ENCODE measurements at places on chromosomes 4 and X.
A peak's percentile ranks its signal among the peaks of the same experiment; 100 is the strongest.

DNA sequence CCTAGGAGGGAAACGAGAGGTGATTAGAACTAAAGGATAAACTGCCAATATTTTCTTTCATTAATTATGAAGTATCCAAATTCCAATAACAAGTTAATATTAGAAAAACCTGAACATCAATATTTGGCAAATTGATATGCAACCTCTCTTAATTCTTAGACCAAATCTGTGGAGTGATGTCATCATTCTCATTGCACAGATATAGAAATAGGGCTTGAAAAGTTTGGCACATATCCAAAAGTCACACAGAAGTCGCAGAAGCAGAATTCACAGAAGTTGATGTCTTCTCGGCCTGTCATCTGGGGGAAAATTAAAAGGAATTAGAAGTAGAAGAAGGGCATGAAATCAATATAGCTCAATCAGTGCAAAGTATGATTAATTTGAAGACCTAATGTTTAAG is 36.9 kb downstream of the ENPEP start:
- no peak for DNase-seq

- no peak for DNase-seq
Observed at GRCh38 chr4:100254237-100254636, 64.0 kb upstream of the DDIT4L start.

GRCh38 chr4:74446193-74446868 is 1.4 kb downstream of the AREG start:
- no peak for DNase-seq

DNA sequence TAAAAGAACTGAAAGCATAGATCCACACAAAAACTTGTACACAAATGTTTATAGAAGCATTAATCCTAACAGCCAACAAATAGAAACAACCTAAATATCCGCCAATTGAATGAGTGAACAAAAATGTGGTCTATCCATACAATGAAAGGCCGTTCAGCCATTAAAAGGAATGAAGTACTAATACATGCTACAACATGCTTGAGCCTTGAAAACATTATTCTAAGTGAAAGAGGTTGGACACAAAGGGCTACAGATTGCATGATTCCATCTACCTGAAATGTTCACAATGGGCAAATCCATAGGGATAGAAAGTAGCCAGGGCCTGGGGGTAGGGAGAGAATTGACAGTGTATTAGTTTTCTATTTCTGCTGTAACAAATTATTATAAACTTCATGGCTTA is 169.2 kb downstream of the SPCS3 start:
- no peak for DNase-seq

GRCh38 chr4:67884701-67885100 is 899 bp upstream of the TMPRSS11D start:
- DNase-seq: no peak

GRCh38 chr4:137651128-137651527 is 118.8 kb upstream of the PCDH18 start:
- peak; percentile 42 for DNase-seq

DNA sequence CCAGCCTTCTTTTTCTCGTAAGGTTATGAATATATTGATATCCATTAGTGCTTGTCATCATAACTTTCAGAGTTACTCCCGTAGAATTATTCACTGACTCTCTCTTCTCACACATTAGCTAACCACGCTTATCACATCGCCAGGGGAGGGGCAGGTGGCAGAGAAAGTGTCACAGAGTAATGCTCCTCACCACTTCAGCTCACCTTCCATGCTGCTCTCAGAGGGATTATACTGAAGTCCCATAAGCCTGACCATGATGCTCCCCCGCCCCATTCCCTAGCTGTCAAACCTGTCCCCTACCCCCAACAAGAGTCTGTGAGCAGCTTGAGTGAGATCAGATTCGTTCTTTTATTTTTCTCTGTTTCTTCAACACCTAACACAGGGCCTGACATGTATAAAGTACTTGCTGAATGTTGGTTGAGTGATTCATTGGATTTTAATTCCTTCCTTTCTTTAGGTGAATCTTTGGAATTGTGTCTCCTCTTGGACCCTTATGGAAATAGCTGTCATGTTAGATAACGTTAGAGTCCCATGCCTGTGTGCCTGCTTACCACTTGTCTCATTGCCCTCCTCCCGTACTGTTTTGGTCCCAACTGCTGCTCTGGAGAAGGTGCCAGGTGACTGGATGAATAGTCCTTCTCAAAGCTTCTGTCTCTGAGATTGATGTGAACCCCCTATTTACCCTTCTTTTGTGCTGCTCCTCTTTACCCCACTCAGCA is 55.1 kb downstream of the RS1 start:
- DNase-seq: no peak

DNA sequence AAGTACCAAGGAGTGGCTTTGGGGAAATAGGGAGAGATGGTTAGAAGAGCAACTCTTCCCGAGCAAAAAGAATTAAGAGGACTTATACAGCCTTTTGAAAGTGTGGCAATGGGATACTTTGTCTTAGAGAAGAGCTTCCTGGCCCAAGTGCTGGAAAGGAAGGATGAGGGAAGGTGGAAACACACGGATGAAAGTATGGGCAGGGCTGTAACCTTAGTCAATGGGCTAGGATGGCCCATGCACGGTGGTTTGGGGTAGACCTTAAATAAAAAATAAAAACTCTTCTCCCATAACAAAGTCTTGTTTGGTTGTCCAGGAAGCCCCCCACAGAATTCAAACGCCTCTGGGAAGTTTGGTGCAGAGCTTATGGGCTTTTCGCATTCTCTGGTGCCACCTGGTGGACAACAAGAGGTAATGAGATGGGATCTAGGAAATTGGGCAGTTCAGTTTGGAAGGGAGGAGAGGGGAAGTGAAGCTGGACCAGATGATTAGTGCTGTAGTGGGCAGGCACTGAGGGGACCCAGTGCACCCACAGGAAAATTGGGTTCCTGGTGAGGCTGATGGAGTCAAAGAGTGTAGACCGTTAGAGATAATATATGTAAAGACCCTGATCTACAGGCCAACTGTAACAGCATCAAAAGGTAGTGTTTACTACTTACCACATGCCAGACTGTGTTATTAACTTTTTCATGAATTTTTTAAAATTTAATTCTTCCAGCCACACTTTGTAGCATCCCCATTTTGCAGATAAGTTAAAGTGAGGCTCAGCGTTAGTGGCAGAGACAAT is 13.8 kb upstream of the ENOX2 start:
- DNase-seq: no peak

GRCh38 chr4:179663641-179664429 is 2221.6 kb upstream of the AGA start:
- DNase-seq: no peak

- no peak for DNase-seq
Observed at GRCh38 chr4:81460191-81460701, 11.5 kb downstream of the RASGEF1B start.

GRCh38 chr4:113872426-113873260 is 106.8 kb downstream of the ARSJ start:
- DNase-seq: no peak

DNA sequence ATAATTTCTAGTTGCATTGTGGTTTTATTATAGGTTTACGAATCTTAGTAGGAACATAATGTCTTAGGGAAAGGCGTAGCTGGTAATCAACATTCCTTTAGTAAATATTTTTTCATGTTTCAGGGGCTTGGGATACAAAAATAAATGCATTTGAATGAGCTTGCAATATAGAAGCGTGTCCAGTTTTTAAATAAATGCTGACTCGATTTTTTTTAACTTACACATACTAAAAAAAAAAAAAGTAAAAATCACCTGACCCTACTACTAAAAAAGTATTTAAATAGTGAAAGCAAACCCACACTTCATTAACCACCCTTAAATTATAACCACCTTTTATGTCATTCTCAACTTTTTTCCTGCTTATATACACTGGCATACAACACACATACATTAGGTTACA is 29.6 kb downstream of the SMARCAD1 start:
- DNase-seq: no peak

DNA sequence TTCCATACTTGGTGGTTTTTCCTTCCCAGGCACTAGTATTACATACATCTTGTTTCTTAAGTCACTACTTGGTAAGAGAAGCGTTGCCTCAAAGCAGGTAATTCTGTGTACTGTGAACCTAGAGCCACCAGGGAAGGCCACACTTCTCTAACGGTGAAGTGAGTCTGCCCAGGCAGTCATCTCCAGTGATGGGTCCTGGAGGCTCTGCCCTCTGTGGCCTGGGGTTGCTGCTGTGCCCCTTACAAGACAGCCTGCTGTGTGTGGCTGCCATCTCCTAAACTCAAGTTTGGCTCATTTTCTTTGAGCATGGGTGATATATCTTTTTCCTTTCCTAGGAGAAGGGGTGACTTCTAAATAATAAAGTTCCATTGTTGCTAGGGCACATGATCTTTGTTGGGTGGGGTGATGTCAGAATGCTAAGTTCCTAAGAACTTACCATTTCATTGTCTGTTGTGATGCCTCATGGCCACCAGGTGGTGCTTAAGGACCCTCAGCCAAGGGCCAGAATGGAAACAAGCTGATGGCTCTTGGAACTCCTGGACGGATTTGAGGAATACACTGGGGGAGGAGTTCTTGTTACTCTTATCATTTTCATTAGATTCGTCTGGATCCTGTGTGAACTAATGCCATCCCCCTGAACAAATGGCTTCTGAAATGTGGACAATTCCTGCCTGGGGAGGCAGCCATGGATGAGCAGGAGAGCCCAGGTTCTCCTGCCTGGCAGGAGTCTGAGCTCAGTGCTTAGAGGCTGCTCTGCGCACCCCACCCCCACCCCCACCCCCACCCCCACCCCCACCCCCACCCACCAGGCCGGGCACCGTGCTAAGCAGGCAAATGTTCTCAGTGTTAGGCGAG is 41.1 kb upstream of the WDR1 start:
- DNase-seq: no peak

DNA sequence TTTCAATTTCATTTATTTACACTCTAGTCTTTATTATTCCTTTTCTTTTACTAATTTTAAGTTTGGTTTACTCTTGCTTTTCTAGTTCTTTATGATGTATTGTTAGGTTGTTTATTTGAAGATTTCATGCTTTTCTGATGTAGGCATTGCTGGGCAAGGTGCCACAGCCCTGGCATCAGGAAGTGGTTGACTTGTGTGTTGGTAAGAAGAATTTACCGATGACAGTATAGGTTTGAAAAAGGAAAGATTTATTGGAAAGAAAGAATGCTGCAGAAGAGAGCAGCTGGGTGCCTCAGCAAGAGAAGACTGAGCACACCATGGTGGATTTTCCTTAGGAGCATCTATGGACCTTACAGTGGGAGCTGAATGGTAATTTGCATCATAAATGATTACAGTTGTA is 153.2 kb downstream of the KLF8 start:
- no peak for DNase-seq

GRCh38 chr4:175791221-175791620 is 20.8 kb downstream of the GPM6A start:
- no peak for DNase-seq

GRCh38 chr4:4754641-4755040 is 104.8 kb upstream of the MSX1 start:
- DNase-seq: no peak

- peak; percentile 77 for DNase-seq
Observed at GRCh38 chr4:114272226-114272625, 292.8 kb upstream of the ARSJ start.

GRCh38 chr4:39274503-39274902 is 91.7 kb downstream of the RFC1 start:
- DNase-seq: no peak

DNA sequence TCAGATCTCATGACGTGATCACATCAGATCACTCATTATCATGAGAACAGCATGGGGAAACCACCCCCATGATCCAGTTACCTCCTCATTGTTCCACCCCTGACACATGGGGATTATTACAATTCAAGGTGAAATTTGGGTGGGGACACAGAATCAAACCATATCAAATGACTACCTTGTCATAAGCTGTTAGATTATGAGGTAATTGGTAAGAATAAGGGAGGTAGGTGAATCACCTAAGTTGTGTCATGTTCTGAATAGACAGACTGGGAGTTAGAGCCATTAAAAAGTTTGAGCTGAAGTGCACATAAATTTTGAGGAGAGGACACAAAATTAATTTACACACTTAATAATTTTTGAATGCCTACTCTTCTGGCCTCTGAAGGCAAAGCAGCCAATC is 24.7 kb downstream of the SLC9B1 start:
- no peak for DNase-seq

GRCh38 chr4:120829113-120829831 is 93.3 kb downstream of the PRDM5 start:
- DNase-seq: no peak

DNA sequence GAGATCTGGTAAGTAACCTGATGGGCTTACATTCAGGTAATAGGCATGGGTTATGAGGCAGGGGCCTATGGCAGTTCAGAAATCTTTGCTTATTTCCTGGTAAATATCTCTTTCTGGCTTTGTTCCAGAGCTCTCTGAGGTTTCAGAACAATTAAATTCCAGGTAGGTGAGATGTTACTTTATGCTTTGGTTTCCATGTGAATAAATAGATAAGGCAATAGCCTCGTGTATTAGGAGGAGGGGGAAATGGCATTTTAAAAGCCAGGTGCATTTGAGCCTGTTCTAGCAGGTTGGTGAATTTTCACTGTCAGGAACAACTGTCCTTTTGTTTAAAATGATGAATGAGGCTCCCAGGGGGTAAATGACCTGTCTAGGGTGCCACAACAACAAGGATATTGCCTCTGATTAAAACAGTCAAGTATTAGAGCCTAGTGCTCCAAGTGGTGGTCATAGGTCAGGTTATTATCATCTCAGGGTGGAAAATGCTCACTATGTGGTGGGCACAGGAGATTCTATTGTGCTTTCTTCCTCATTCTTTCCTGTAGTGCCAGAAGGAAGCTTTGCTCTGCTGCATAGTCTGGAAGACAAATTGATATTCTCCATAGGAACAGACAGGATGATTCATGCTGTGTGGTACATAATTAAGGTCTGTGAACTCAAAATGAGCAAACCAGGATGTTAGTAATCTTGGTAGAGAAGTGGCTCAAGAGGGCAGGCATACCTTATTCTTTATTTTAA is 296.2 kb downstream of the INPP4B start:
- no peak for DNase-seq

DNA sequence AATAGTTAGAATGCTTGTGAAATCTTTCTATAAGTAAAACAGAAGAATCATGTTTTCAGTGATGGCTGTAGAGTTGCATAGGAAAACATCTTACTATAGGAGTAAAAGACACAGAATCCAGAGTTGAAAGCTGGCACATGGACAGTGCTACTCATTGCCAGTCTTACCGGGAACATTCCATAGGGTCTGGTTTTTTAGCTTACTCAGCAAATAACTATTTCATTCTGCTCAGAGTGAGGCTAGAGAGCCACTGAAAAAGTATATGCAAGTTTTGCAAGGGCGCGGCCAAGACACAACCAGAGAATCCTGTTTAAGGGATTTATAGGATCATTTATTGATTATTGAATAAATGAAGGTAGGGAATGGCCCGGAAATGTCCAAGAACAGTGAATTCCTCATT is 60.3 kb downstream of the MTHFD2L start:
- DNase-seq: no peak

DNA sequence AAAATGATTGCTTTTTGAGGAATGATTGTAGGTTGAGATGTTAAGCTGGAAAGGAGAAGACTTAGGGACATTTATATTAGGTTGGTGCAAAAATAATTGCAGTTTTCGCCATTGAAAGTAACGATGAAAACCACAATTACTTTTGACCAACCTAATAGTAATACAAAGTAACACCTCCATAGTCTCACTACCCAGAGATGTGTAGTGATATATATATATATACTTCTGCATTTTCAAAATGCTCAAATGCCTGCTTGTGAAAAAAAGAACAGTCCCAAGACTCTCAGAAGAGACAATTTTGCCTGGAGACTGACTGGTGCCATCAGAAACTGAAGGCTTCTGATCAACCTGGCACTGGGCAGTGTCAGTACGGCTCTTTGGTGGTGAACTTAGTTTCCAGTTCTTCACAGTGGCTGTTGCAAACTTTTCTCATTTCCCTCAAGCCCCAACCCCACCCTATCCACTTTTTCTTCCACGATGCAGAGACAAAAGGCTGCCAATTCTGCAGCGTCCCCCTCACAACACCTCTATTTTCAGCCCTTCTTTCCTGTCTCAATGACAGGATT is 35.1 kb upstream of the TAPT1 start:
- no peak for DNase-seq
